ENCODE measurements at places on chromosomes 4 and X. TPM values are rescaled to one million over a fixed set of nuclear protein-coding genes. Genes with fewer than 3 reads are reported as not detected.

Gene GABRE
- polyA plus RNA-seq = not detected

- no peak for DNase-seq
Measured at GRCh38 chr4:2965262-2965661, 1.9 kb downstream of the GRK4 start.

GRCh38 chrX:44012484-44013096 lies 39.4 kb upstream of the NDP start:
- DNase-seq = peak; percentile 8

DNA sequence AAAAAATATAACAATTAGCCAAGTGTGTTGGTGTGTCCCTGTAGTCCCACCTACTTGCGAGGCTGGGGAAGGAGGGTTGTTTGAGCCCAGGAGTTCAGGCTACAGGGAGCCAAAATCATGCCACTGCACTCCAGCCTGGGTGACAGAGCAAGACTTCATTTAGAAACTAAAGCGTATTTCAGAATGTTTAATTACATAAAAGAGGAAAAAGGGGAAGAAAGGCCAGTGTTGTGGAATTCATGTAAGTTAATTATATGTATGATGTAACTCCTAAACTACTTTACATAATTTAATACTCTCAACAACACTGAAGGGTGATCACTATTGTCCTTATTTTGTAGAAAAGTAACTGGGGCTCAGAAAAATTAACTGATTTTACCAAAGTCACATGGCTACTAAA lies 67.2 kb upstream of the HOPX start:
- no peak for DNase-seq

GRCh38 chrX:118249146-118249545 lies 96.8 kb upstream of the WDR44 start:
- DNase-seq = no peak

DNA sequence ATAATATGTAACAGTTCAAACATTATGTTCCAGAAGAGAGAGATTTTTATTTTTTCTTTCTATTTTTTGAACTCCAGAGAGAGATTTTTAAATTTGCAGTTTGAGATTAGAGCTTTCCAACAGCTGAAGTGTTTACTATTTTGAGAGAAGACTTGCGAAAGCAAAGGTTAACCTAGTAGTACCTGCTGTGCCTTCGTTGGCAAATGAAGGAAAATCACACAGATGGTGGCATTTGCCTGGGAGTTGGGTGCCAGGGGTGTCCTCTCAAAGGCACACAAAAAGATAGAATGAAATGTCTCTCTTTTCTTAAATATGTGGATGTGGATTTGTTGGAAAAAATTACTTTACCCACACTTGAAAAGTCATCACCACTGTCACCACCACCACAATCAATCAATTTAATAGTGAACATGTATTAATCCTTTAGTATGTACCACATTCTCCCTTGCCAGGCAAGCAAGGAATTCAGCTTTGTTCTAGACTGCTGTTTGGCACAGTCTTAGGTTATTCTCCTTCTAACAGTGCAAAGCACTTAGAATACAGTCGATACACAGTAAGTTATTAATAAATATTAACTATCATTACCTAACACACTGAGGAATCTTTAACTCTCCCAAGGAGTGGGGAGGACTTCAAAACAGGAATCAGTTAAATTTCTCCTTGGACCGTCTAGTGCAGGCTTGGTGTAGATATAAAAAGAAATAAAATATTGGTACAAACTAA lies 838.2 kb upstream of the FTHL17 start:
- DNase-seq = no peak

- DNase-seq = no peak
Measured at GRCh38 chr4:84050015-84050414, 449.1 kb downstream of the NKX6-1 start.
